ENCODE measurements at places on chromosomes 1 and 21.
A peak's percentile ranks its signal among the peaks of the same experiment; 100 is the strongest.

DNA sequence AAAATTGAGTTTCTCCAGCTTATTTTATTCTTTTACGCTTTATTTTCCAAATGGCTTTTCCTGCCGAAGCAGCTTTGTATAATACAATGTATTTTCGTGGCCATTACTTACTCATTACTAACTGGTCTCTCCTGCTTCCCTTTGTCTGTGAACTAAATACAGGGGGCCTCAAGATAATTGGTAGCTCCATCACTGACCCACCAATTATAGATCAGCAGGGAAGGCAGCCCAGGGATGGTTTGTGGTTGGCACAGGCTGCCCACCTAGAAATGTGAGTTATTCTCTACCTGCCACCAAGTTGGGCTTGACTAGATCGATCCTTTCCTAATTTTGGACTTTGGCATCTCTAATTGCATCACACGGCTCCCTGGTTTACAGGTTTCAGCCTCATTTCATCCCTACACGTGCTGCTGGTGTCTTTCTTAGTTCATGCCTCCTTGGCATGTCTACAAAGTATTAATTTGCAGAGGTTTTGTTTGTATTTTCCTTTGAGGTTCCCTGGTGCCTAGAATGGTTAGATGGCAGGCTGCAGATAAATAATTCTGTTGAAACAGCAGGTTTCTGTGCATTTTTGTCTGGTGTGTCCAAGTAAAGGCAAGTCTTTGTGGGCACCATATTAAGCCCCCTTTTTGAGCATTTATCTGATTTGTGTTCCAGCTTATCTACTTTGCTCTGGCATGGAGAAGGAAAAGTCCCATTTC, 35.2 kb downstream of the PEX14 start:
- no peaks in the 10 kb centered on the region for H3K27me3 ChIP-seq
- H3K4me3 ChIP-seq, result no peak overlapping the region
- H3K36me3 ChIP-seq, result no peaks in the 10 kb centered on the region
- DNase-seq, result no peak
- peaks cover 17% of the 10 kb centered on the region for H3K4me1 ChIP-seq
- H3K27ac ChIP-seq, result no peak overlapping the region

DNA sequence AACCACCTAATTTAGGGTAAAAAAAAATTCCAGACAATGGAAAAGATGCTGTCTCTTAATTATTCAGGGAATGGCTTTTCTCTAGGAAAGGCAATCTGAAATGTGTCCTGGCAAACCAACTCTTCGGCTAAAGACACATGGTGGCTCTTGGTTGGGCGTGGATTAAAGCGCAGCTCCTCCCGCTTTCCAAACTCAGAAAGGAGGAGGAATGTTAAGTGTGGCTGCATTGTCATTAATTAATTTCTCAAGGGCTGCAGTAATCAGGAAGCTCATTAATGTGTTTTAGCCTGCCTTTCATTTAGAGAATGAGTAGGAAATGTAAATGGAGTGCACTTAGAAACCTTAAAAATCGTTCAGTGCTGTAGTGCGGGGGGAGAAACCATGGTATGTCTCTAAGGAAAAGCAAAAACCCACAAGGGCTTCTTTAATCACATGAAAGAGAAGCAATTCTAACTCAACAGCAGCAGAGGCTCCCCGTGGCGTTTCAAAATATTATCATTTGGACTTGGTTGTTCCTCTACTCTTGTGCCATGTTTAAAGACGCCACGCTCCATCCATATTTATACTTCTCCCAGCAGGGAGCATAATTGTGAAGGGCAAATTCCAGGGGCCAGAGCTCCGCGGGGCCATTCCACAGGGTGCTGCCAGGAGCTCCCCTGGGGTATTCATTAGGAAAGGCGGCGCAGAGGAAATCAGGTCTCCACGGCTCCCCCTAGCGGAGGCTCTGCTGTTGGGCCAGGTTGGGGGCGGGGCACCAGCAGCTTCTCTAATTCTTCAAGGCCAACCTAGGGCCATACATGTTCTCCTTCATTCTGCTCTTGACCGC, 91.9 kb upstream of the SSX2IP start:
- no peaks in the 10 kb centered on the region for H3K27me3 ChIP-seq
- H3K27ac ChIP-seq, result no peak overlapping the region
- peak; percentile 77 for DNase-seq
- H3K4me3 ChIP-seq, result no peak overlapping the region

GRCh38 chr1:152110860-152111514, 4.3 kb downstream of the TCHH start:
- no peaks in the 10 kb centered on the region for H3K4me1 ChIP-seq
- no peak for DNase-seq
- no peak overlapping the region for H3K4me3 ChIP-seq
- H3K27me3 ChIP-seq, result peaks cover 83% of the 10 kb centered on the region
- no peaks in the 10 kb centered on the region for H3K36me3 ChIP-seq

DNA sequence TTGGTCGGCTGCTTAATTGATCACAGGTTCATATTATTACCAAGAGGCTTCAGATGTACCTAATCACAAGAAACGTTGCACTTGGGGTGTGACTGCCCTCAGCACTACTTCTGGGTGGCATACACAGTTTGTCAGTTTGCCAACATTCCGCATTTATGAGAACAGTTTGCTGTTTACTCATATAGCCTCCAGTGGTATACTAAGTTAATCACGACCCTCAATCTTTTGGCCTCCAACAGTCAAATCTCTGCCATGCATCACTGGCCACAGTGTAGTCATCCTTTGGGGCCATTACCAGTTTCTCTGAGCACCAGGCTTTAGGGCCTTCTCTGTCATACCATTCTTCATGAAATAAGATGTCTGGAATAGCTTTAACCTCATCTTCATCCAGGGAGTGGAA, 62.8 kb upstream of the BCL9 start:
- DNase-seq, result no peak
- H3K4me3 ChIP-seq, result no peak overlapping the region
- H3K27ac ChIP-seq, result no peak overlapping the region
- no peaks in the 10 kb centered on the region for H3K36me3 ChIP-seq

GRCh38 chr1:220786337-220787068, at the start of gene MTARC1:
TSS of gene MTARC1 (plus strand) at chr1:220786913. CDS start at chr1:220786945, 32 bp downstream.
- H3K27me3 ChIP-seq, result no peaks in the 10 kb centered on the region
- H3K4me3 ChIP-seq, result peak within 1 kb of the TSS; percentile 66
- peaks cover 23% of the 10 kb centered on the region for H3K36me3 ChIP-seq
- H3K27ac ChIP-seq, result peak within 1 kb of the TSS; percentile 66

DNA sequence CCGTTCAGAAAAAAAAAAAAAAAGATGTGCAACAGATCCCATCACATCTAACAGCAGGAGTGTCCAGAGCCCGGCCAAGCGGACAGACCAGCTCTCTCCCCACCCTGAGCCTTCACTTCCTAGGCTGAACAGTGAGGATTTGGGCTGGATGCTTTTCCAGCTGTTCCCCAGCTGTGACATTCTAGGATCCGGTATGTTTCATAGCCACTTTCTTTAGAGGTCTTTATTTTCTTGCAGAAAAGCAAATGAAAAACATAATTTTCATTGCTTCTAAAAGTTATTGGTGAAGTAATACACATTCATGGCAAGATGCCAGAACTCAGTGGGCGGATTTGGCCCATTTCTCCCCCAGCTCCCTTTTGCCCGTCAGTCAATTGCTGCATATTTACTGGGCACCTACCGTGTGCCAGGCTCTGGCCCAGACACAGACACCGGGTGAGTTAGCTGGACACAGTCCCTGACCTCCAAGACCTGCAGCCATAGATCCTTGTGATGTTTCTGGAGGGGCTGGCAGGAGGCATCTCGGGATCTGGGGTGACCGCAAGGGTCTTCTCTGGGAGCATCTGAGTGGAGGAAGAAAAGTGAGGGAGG, 213.7 kb upstream of the VAMP3 start:
- DNase-seq, result peak; percentile 38
- peaks cover 33% of the 10 kb centered on the region for H3K4me1 ChIP-seq
- no peak overlapping the region for H3K4me3 ChIP-seq
- H3K27ac ChIP-seq, result no peak overlapping the region
- H3K27me3 ChIP-seq, result no peaks in the 10 kb centered on the region

DNA sequence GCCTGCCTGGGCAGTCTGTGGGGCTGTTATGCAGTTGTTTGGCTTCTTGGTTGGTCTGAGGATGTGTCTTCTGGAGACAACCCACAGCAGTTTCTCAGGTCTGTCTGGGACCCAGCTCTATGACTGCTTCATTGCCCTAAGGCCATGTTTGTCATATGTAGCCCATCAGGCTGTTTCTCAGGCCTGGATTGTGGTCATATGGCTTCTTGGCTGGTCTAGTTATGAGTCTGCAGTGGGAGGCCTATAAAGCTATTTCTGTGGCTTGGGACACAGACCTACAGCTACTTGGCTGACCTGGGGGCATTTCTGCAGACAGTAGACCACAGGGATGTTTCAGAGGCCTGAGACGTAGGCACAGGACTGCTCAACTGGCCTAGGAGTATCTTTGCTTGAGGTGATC, 41.5 kb downstream of the CHIA start:
- no peak overlapping the region for H3K4me3 ChIP-seq
- H3K4me1 ChIP-seq, result no peaks in the 10 kb centered on the region
- no peaks in the 10 kb centered on the region for H3K27me3 ChIP-seq
- H3K36me3 ChIP-seq, result no peaks in the 10 kb centered on the region
- DNase-seq, result no peak
- no peak overlapping the region for H3K27ac ChIP-seq

- H3K4me1 ChIP-seq, result no peaks in the 10 kb centered on the region
- H3K27me3 ChIP-seq, result no peaks in the 10 kb centered on the region
- peaks cover 80% of the 10 kb centered on the region for H3K36me3 ChIP-seq
- H3K4me3 ChIP-seq, result no peak overlapping the region
- DNase-seq, result no peak
Measured at GRCh38 chr1:167694691-167695090, 27.1 kb upstream of the MPZL1 start.

DNA sequence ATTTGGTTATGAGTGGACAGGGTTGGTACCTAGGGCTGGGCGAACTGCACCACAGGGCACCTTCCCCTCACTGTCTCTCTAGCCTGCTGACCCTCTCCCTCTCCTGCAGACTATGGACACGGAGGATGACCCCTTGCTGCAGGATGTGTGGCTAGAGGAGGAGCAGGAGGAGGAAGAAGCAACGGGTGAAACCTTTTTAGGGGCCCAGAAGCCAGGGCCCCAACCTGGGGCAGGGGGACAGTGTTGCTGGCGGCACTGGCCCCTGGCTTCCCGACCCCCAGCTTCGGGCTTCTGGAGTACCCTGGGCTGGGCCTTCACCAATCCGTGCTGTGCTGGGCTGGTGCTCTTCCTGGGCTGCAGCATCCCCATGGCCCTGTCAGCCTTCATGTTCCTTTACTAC, 21.9 kb downstream of the DISP3 start:
- H3K4me1 ChIP-seq, result no peaks in the 10 kb centered on the region
- H3K27ac ChIP-seq, result no peak overlapping the region
- H3K27me3 ChIP-seq, result no peaks in the 10 kb centered on the region
- DNase-seq, result no peak

GRCh38 chr1:42529724-42530181, 66.7 kb downstream of the CCDC30 start:
- no peak overlapping the region for H3K4me3 ChIP-seq
- no peak for DNase-seq
- no peak overlapping the region for H3K27ac ChIP-seq
- H3K27me3 ChIP-seq, result no peaks in the 10 kb centered on the region

DNA sequence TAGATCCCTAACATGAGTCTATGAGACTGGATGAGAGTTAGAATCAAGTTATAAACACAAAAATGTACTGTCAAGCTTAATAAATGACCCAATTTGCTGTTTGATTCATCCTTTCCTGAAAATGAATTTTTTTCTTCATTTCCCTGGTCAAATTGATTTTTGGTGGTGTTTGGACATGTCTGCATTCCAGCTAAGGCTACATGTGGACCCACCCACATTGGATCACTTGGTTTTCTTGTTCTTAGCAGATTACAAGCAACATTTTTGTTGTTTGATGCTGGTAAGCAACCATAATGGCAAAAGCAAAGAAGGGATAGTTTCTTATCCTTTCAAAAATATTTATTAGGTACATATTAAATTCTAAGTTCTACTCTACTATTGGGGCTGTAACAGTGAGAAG, 181.1 kb downstream of the NEK7 start:
- H3K36me3 ChIP-seq, result no peaks in the 10 kb centered on the region
- no peak for DNase-seq
- H3K4me1 ChIP-seq, result no peaks in the 10 kb centered on the region

- no peaks in the 10 kb centered on the region for H3K4me1 ChIP-seq
- H3K36me3 ChIP-seq, result no peaks in the 10 kb centered on the region
- H3K27ac ChIP-seq, result no peak overlapping the region
- H3K27me3 ChIP-seq, result no peaks in the 10 kb centered on the region
- no peak overlapping the region for H3K4me3 ChIP-seq
Measured at GRCh38 chr1:28871631-28872401, 42.6 kb upstream of the EPB41 start.

DNA sequence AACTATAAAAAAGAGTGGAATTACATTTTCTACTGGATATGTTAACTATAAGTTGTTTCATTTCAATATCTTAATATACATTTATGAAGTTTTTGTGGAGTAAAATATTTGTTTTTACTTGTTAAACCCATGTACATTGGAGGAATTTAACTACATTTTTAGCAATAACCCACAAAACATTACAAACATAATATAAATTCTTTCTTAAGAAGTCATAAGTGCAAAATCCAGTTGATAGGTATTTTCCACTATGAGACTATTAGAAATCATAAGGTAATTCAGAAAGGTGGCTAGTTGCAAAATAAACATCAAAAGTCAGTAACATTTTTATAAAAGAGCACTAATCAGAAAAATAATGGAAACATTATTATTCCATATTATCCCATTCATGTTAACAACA, 73.9 kb upstream of the RRP15 start:
- H3K36me3 ChIP-seq, result no peaks in the 10 kb centered on the region
- DNase-seq, result no peak
